ENCODE measurements at places on chromosomes 2 and 18.
A peak's percentile ranks its signal among the peaks of the same experiment; 100 is the strongest.

- peak; percentile 57 for DNase-seq
Measured at GRCh38 chr2:46554397-46554796, 75.0 kb downstream of the TMEM247 start.

- no peak for DNase-seq
Measured at GRCh38 chr2:155099784-155100183, 401.3 kb downstream of the KCNJ3 start.

GRCh38 chr2:204135752-204136151 is 199.2 kb downstream of the ICOS start:
- no peak for DNase-seq

GRCh38 chr2:236840215-236840614 is 245.5 kb upstream of the COPS8 start:
- DNase-seq: no peak

GRCh38 chr2:226139759-226140158 is 659.9 kb downstream of the IRS1 start:
- DNase-seq: no peak

DNA sequence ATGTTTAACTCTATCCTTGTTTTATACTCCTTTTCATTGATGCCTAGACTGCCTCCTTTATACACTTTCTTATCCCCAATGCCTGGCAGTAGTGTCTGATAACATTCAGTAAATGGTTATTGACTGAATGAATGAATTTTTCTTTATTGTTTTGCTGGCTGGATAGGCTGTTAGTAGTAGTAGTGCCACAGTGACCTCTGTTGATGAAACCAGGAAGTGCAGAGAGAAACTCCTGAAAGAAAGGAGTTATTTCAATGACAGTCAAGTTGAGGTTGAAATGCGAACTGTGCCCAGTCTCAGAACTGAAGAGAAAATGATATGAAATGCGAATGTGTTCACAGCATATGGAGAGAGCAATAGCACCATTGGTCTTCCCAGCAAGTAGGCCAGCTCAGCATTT is 26.8 kb upstream of the SLC9A2 start:
- peak; percentile 37 for DNase-seq

- DNase-seq: no peak
Measured at GRCh38 chr18:26468931-26469340, 79.4 kb downstream of the KCTD1 start.

GRCh38 chr18:31512203-31512764 is 14.3 kb downstream of the DSG2 start:
- DNase-seq: peak; percentile 60

DNA sequence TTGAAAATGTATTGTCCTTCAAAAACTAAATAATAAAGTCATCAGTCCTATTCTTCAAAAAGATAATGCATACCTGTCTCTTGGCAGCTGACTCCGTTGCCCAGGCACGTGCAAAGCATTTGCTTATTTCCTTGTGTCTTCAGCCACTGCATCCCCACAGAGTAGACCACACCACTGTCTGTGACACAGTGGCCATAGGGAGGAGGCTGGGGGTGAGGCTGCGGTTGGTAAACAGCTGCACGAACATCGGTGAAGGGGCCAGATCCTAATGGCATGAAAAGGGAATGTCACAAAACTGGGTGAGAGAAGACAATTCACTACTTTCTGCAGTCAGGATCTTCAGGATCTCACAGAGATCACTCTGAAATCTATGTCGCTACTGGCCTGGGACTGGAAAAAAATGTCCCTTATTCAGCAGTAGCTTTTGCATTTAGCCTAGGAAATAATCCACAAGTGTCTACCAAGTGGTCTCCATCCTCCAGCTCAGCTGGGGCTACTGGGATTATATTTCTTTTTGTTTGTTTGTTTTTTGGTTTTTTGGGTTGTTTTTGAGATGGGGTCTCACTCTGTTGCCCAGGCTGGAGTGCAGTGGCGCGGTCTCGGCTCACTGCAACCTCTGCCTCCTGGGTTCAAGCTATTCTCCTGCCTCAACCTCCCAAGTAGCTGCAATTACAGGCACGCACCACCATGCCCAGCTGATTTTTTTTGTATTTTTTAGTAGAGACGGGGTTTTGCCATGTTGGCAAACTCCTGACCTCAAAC is 10.7 kb downstream of the FN1 start:
- peak; percentile 74 for DNase-seq

DNA sequence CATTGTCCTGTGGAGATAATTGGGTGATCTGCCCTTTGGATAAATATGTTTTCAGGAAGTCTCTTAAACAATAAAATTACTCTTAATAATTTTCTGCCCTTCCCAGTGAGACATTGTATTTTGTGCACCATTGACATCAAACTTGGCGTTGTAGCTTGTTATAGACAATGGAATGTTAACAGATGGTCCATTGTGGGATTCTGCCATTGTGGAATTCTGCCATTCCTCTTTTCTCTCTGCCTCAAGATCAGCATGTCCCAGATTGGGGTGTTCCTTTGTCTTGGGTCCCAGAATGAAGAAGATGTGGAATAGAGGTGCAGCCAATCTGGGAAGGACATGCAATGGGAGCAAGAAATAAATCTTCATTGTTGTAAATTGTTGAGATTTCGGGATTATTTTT is 15.1 kb upstream of the LDAH start:
- DNase-seq: no peak

GRCh38 chr2:103960951-103961350 is 893.0 kb upstream of the POU3F3 start:
- DNase-seq: no peak
